ENCODE measurements at places on chromosomes 11 and 22. TPM values are rescaled to one million over a fixed set of nuclear protein-coding genes. Genes with fewer than 3 reads are reported as not detected.

Gene OR10A4
- not detected for polyA plus RNA-seq

Gene PTPRCAP
- 7.2 TPM for polyA plus RNA-seq

Gene CCDC87
- 0.13 TPM for polyA plus RNA-seq

Gene GSTT2B
- 11.8 TPM for polyA plus RNA-seq

Gene SLC29A2
- polyA plus RNA-seq = 0.70 TPM

Gene SYT12
- 0.05 TPM for polyA plus RNA-seq

Gene UFD1
- 84.5 TPM for polyA plus RNA-seq

Gene FAM111B
- 0.25 TPM for polyA plus RNA-seq

Gene MICAL2
- polyA plus RNA-seq = 73.6 TPM

- DNase-seq = no peak
These were observed 23.7 kb upstream of the CXCR5 start for GRCh38 chr11:118859973-118860372.

DNA sequence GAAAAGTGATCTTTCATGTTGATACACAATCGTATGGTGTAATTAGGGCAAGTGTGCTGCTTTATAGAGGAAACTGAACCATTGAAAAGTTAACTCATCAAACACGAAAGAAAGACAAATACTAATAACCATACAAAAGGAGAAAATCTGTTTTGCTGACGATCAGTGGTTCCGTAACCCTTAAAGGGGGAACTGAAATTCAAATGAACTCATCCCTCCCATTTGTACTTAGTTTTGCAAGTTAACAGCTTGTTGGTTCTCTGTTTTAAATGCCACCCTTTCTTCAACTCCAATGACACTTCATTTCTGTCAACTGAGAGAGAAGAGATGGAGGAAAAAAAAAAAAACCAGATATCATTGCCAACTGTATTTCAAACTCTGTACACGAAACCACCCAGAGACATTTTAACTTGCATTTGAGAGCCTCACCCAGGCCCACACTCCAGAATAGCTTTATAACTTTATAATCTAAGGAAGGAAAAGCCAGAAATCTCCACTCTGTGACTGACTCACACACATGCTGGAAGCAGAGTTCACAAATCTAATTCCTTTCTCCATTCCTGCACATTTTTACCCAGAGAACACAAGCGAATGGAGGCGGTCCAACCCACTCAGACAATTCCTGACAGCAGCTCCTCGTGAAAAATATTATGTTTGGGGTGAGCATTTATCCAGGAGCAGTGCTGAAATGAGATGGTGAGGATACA lies 17.4 kb upstream of the CSNK2A3 start:
- DNase-seq = no peak

GRCh38 chr22:46105494-46106278 lies 44.6 kb upstream of the PPARA start:
- DNase-seq = peak; percentile 56

GRCh38 chr11:63909591-63910506 lies 7.1 kb downstream of the RCOR2 start:
- DNase-seq = no peak

DNA sequence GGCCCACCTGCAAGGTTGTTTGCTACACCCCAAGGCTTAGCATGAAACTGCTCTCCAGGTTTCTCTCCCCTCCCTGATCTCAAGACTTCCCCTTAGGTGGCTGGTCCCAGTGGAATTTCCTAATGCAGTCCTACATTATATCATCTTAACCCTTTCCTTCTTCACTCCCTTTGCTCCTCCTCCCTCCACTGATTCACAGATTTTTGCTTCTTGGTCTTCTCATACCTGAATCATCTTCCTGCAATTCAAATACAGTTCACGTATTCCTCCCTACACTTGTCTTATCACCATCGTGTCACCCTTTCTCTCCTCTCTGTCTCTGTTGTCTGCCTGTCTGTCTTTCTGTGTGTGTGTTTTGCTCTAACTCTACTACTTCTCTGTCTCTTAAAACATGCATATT lies 17.0 kb downstream of the MMP10 start:
- DNase-seq = no peak

DNA sequence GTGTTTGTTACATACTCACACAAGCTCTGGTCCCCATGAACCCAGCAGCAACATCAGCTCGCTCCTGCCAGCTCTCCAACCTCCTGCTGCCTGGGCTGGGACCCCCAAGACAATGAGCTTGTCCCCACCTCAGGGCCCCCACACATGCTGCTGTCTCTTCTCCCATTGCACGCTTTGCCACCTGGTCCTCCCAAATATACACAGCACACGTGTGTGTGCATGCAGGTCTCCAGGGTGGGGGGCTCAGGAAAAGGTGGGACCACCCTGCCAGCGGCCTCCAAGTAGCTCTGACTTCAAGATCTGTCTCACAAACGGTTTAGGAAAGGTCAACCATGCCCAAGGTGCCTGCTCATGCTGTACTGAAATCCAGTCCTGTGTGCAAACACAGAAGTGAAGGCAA lies 68.1 kb upstream of the CCND1 start:
- DNase-seq = no peak

DNA sequence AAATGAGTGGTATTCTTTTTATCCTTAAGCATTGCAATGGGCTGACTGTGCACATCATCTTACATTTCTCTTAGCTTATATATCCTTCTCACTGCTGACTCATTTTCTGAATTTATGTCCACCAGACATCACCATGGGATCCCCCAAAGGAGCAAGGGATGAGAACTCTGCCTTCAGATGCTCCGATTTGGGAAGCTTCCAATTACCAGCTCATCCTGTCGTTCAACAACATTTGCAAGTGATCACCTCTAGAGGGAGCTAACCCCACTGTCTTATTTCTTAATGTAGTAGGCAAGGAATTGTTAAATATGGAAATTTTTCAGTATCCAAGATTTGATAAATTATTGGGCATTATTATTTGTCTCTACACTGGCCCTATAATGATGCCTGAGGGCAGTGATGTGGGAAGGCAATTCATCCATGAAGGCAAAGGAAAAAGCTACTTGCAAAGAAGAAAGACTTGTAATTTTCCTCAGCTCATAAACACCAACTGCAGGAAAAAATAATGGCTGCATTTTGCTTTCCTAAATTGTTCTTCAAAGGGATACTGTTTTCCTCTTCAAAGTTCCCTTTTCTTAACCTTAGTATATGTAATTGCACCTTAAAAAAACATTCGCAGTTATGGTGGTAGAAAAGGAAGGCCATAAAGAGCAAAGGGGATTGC lies 102.4 kb upstream of the FSHB start:
- no peak for DNase-seq

DNA sequence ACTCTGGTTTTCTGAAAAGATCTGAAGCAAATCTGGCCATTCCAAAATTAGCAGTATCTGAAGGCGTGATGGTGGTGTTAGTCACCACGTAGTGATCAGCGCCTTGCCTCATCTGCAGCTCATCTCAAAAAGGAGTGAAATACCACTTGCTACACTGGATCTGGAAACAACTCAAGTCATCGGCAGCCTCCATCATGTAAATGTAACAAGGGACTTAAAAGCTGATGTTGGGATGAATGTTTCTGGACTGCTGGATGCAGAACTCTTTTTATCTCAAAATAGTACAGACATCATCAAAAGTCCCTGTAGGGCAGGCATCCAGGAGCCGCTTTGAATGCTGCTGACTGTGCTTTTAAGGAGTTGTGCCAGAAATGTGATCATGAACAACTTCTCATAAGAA lies 14.1 kb upstream of the APLP2 start:
- DNase-seq = no peak

DNA sequence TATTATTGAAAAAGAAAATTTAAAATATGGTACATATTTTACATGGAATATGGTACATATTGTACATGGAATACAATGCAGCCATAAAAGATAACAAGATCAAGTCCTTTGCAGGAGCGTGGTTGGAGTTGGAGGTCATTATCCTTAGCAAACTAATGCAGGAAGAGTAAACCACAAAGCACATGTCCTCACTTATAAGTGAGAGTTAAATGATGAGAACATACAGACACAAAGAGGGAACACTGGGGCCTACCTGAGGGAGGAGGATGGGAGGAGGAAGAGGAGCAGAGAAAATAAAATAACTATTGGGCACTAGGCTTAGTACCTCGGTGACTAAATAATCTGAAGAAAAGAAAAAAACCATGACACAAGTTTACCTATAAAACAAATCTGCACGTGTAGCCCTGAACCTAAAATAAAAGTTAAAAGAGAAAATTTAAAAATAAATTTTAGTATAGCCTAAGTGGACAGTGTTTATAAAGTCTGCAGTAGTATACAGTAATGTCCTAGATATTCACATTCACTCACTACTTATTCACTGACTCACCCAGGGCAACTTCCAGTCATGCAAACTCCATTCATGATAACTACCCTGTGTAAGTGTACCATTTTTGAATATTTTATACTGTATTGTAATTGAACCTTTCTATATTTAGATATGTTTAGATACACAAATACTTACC lies 204.4 kb downstream of the FAM76B start:
- no peak for DNase-seq

- no peak for DNase-seq
These were observed 20.4 kb downstream of the HPS4 start for GRCh38 chr22:26463101-26463661.

- DNase-seq = no peak
These were observed 38.3 kb downstream of the NCAM1 start for GRCh38 chr11:112999520-112999919.

DNA sequence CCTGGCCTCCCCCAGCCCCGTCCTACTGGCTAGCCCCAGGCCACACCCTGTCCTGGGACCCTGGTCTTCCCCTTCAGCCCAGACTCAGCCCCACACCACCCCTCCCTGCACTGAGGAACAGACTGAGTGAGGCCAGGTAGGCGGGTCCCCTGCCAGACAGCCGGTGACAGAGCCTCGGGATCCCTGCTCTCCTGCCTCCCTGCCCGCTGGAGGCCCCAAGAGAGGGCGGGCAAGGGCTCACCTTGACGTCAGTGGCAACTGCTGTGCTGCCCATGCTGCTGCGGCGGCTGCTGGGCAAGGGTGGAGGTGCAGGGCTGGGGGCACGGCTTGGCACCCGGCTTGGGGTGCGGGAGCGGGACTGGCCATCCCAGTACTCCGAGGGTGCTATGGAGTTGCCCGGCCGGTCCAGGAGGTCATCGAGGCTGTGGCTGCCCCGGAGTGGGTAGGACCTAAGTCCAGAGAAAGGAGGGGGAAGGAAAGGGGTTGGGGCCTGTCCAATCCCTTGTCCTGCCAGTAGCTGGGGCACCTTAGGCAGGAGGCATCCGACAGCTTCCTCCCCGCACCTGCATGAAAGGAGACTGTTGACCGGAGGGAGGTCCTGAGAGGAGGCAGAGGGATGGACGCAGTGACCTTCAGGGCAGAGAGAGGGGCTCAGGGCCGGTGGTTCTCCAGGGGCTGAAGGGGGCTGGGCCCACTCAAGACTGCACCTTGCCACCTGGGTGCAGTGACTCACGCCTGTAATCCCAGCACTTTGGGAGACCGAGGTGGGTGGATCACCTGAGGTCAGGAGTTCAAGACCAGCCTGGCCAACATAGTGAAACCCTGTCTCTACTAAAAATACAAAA lies 2.2 kb upstream of the SLC16A8 start:
- DNase-seq = no peak

- DNase-seq = no peak
These were observed 16.8 kb upstream of the CASTOR1 start for GRCh38 chr22:30305906-30306626.

- no peak for DNase-seq
These were observed 45.2 kb downstream of the SYN3 start for GRCh38 chr22:33012833-33013450.

DNA sequence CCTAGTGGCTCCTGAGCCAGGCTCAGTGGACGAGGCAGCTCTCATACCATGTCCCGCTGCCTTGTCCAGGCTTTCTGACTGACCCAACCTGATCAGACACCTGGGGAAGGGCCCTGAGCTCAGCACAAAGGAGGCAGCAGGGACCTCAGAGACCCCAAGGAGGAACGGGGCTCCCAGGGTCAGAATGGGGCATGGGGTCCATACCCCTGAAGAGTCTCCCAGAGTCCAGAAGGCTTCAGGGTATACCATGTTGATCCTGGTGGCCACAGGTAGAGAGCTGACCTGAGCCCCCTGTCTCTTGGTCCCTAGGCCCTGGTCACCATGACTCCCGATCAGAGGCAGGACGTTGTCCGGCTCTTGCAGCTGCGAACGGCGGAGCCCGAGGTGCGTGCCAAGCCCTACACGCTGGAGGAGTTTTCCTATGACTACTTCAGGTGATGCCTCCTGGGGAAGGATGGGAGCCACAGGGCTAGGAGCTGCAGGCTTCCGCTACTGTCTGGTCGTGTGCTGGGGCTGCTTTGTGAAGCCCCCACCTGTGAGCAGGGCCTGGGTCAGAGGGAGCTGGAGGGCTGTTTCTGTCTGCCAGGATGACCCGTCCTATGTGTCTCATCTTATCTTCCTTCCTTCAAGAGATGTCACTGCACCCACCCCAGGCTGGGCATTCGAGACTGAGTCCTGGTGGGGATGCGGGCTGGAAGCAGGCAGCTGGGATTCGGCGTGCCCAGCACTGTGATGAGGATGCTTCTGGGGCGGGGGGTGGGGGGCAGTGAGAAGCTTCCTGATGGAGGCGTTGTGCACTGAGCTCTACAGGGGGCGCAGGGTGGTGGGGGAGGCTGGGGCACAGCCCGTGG lies 74.2 kb downstream of the MYO7A start:
- DNase-seq = peak; percentile 19

- DNase-seq = no peak
These were observed 261.3 kb upstream of the ANO5 start for GRCh38 chr11:21931436-21932101.

GRCh38 chr11:33347490-33348125 lies 90.4 kb downstream of the HIPK3 start:
- DNase-seq = no peak

DNA sequence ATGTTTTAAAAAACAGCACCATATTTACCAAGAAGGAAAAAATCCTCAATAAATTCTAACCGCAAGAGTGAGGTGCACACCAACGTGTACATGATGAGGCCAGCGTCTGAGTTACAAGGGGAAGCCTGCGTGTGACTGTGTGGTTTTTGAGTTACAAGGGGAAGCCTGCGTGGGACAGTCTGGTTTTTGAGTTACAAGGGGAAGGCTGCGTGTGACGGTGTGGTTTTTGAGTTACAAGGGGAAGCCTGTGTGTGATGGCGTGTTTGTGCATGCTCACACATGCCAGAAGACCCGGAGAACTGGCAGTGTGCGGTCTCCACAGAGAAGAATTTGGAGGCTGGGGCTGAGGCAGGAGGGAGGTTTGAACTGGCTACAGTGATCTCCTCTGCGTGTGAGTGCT lies 1376.4 kb downstream of the TBC1D22A start:
- no peak for DNase-seq
